ENCODE measurements at places on chromosomes 1 and 21. TPM values are rescaled to one million over a fixed set of nuclear protein-coding genes. Genes with fewer than 3 reads are reported as not detected.

Gene NES
- total RNA-seq: not detected

DNA sequence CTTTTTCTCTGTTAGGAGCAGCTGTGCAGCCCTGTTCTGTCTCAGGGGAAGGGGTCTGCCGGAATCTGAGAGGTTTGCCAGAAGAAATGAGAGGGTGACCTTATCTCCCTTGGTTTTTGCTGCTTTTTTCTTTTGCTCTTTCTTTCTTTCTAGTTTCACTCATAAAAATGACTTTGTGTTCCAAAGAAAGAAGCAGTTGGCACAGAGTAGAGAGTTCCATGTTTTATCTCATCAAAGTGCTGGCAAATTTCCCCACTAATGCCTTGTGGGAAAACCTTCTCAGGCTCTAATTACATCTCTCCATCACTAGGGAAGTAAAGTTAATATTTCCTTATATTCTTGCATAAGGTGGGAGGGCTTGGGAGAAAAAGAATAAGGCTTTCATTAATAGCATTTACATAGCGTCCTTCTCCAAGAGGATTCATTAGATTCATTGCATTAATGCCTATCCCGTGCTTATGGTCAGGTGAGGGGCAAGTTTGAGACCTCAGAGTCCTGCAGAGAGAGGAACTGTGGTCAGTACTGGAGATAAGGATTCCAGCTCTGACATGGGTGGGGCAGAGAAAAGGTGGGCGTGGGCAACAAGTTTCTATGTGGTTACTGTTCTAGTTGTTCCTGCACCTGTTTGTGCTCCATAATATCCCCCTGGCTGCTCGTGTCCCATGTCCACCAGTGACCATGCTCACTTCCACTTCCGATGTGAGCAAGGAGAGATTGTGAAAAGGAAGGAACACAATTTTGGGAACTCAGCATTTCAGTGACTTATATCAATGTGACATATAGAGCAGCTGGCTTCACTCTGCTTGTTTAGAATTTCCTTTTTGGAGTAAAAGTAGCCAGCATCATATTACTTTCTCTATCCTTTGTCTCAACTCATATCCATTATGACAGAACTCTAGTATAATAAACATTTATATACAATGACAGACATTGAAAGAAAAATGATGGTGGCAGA is 79.5 kb downstream of the DISC1 start:
- no peaks in the 10 kb centered on the region for H3K27me3 ChIP-seq
- no peak for DNase-seq
- H3K27ac ChIP-seq: no peak overlapping the region

DNA sequence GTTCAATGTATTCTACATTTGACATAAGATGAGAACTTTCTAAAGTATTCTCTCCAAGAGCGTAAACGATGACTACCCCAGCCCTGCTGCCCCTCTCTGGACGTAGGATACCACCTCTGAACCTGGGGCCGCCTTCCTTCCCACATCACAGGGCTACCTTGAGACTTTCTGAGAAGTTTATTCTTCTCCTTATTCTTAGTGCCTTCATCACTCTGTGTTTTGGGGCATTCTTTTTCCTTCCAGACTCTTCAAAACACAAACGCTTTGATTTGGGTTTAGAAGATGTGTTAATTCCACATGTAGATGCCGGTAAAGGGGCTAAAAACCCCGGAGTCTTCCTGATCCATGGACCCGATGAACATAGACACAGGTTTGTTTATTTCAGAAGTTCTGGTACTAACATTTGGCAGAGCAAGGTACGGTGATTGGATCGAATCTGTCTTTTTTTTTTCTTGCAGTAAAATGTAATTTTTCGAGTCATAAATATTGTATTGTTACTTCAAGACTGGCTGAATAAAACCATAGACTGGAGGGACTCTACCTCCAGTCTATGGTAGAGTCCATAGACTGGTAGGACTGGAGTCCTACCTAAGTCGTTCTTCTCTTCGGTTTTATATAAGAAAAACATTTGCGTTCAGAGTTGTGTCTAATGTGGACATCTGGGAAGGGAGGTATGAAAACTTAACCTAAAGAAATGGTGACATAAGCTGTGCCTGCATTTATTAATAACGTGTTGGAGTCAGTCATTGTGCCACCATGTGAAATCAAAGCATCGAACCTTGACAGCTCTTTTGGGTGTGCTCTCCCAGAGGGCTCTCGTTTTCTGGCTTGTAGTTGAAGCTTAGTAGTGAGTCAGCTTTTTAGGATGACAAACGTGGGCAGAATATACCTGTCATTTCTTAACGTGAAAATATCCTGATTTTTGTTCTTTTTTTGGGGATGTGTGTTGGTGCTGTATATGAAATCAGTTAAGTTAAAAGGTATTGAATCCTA is 1.2 kb downstream of the MAN1A2 start:
- H3K27me3 ChIP-seq: no peaks in the 10 kb centered on the region
- peak overlapping the region; percentile 90 for H3K27ac ChIP-seq
- DNase-seq: no peak
- peaks cover 3% of the 10 kb centered on the region for H3K36me3 ChIP-seq
- H3K4me3 ChIP-seq: peak overlapping the region; percentile 91
- H3K4me1 ChIP-seq: peaks cover 84% of the 10 kb centered on the region

Gene CEP85
- 21.9 TPM for total RNA-seq

Gene HAO2
- not detected for total RNA-seq

DNA sequence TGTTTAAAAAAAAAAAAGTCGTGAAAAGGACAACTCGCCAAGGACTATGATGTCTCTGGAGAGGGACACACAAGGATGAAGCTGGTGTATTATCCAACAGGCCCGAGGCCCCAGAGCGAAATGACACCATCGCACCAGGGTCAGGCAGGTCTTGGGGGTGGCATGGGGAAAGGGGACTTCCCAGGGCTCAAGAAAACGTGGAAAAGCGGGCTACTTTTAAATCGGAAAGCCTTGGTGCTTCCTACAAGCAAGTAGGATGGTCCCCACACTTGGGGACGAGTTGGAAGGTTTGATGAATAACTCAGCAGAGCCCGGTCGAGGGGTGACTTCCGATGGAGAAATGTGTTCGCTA is 505 bp upstream of the GNPAT start:
- H3K27ac ChIP-seq: peak overlapping the region; percentile 98
- H3K27me3 ChIP-seq: no peaks in the 10 kb centered on the region
- no peak for DNase-seq
- H3K4me3 ChIP-seq: peak overlapping the region; percentile 97
- peaks cover 8% of the 10 kb centered on the region for H3K36me3 ChIP-seq

- no peak overlapping the region for H3K4me3 ChIP-seq
- no peak for DNase-seq
- H3K27me3 ChIP-seq: peaks cover 12% of the 10 kb centered on the region
- H3K36me3 ChIP-seq: no peaks in the 10 kb centered on the region
Observed at GRCh38 chr1:162663589-162664106, 31.4 kb downstream of the DDR2 start.

Gene CASQ2
- not detected for total RNA-seq

DNA sequence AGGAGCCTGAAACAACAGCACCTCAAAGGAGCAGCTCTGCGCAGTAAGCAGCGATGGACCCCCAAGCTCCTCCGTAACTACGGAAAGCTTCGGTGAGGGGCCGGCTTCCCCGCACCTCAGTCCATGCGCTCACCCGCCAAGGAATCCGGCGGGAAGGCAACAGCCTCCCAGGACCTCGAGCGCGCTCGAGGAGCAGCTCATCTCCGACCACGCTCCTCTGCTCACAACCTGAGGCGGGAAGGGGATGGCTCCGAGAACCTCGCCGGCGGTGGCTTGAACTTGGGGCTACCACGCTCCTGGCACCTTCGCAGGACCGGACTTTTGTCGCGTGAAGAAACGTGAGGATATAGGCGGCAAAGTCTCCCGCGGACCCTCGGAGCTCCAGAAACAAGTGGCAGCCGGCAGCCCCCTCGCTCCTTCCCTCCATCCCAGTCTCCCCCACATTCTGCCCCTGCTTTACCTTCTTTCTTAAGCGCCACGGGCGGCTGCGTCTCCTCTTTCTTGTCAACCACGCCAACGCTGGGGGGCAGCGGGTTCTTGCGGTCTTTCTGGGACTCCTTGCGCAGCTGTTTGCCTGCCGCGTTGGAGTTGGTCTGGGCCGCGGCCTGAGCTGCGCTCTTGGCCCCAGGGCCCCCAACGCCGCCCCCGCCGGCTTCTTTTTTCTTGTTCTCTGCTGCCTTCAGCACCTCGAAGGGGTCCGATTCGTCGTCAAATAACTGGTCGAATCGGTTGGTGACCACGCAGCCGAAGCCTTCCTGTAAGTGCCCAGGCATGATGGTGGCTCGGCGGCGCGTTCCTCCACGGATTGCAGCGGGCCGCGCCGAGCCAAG is 459 bp downstream of the SERBP1 start:
- H3K27ac ChIP-seq: peak overlapping the region; percentile 98
- H3K36me3 ChIP-seq: peaks cover 21% of the 10 kb centered on the region

DNA sequence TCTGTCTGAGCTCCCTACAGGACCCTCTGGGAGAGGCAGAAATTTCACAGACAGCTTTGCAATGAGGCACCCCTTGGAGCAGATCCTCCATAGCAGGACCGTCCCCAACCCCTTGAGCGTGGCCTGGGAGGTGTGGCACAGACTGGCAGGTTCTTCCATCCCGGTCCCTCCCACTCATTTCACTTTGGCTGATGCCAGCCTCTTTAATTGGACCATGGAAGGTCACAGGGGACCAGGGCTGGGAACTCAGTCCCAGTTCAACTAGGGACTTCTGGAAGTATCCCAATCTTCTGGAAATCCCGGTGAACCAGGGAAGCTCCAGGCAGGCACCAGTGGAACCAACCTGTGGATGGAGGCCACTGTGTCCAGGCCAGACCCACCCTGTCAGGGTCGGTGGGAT is 83.7 kb downstream of the SPSB1 start:
- H3K4me1 ChIP-seq: no peaks in the 10 kb centered on the region
- H3K27ac ChIP-seq: no peak overlapping the region
- no peaks in the 10 kb centered on the region for H3K27me3 ChIP-seq
- H3K4me3 ChIP-seq: no peak overlapping the region
- no peaks in the 10 kb centered on the region for H3K36me3 ChIP-seq

DNA sequence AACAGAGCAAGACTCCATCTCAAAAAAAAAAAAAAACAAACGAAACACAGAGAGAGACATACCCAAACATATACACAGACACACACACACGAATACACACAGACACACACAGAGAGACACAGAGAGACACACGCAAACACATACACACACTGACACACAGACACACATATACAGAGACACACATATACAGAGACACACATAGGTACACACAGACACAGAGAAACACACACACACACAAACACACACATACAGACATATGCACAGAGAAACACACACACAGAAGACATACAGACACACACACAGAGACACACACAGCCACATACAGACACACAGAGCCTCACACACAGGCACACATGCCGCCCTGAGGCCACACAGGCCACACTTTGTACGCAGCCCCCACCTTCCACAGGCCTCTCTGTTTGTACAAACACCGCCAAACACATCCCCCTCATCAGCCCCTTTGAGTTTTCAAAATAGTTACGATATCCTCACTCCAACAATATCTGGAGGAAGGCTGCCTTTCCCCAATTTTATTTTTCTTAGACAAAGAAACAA is 57.5 kb upstream of the ABCG1 start:
- H3K27me3 ChIP-seq: no peaks in the 10 kb centered on the region
- peaks cover 56% of the 10 kb centered on the region for H3K4me1 ChIP-seq
- peak overlapping the region; percentile 68 for H3K4me3 ChIP-seq
- H3K27ac ChIP-seq: peak overlapping the region; percentile 73
- H3K36me3 ChIP-seq: no peaks in the 10 kb centered on the region

Gene GCSAML
- total RNA-seq: not detected

Gene KCNJ10
- not detected for total RNA-seq

DNA sequence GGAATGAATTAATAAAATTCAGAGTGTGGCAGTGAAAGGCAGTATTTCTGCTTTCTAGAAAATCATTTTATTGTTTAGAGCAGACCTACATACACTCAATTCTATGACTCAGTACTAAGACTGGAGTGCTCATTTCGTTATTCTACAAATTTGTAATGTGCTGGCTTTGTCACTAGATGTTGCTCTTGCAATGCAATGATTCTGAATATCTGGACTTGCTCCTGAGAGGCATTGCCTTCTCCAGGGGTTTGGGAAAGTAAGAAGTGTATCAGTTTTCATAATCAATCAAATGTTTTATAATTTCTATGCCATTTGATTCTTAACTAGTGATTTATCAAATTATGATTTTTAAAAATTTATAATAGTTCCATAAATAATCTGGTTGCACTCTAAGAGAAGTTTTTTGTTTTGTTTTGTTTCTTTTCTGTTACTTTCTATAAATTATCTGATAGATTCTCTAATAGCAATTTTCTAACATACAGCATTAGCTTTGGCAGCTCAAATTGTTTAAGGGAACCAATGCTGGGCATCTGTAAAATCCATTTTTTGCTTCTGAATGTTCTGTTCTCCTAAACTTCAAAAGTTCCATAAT is 280.5 kb upstream of the SGIP1 start:
- H3K4me3 ChIP-seq: no peak overlapping the region
- DNase-seq: no peak
- H3K36me3 ChIP-seq: no peaks in the 10 kb centered on the region
- no peak overlapping the region for H3K27ac ChIP-seq
- no peaks in the 10 kb centered on the region for H3K27me3 ChIP-seq

Gene COL6A2
- total RNA-seq: 98.8 TPM

GRCh38 chr1:83709662-83710061 is 289.3 kb downstream of the TTLL7 start:
- H3K4me3 ChIP-seq: no peak overlapping the region
- no peaks in the 10 kb centered on the region for H3K4me1 ChIP-seq
- H3K27ac ChIP-seq: no peak overlapping the region
- H3K36me3 ChIP-seq: peaks cover 10% of the 10 kb centered on the region

Gene NECTIN4
- total RNA-seq: not detected

Gene ASCL5
- total RNA-seq: not detected

Gene S100A1
- total RNA-seq: not detected

DNA sequence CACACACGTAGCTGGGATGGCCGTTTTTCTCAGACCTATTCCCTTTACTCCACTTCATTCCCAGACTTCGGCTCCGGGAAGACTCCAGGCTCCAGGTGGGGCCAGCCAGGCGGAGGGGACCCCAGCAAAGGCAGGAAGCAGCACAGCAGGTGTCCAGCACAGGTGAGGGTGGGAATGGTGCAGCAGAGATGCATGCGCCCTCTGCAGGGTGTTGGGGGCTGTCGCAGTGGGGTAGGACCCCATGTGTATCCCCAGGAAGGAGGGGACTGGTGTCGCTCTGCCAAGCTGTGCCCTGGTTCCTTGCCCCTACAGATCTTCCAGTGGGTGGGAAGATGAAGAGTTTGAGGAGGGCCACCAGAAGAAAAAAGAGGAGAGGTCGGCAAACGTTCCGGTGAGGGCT is 5.3 kb downstream of the TTC24 start:
- H3K4me3 ChIP-seq: no peak overlapping the region
- peak overlapping the region; percentile 67 for H3K27ac ChIP-seq
- H3K27me3 ChIP-seq: no peaks in the 10 kb centered on the region
- H3K4me1 ChIP-seq: peaks cover 53% of the 10 kb centered on the region
- DNase-seq: no peak

All from naive thymus-derived CD8-positive, alpha-beta T cell (primary cell).